ENCODE measurements at places on chromosomes 1 and 21. TPM values are rescaled to one million over a fixed set of nuclear protein-coding genes. Genes with fewer than 3 reads are reported as not detected.

The GJA9 gene
- total RNA-seq = 0.13 TPM

The ERICH3 gene
- not detected for total RNA-seq

- no peak for DNase-seq
These were observed 78.9 kb downstream of the KAZN start for GRCh38 chr1:14677292-14677971.

- peak; percentile 13 for DNase-seq
These were observed 3.7 kb downstream of the GJB4 start for GRCh38 chr1:34763142-34763781.

DNA sequence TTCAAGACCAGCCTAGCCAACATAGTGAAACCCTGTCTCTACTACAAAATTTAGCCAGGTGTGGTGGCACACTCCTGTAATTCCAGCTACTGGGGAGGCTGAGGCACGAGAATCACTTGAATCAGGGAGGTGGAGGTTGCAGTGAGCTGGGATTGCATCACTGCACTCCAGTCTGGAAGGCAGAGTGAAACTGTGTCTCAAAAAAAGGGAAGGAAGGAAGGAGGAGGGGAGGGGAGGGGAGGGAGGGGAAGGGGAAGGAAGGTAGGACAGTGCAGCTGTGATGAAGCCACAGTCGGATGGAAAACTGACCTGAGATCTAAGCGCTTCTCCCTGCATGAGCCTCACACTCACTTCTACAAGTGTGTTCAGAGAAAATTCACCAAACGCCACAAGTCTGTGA is 22.0 kb upstream of the FHAD1 start:
- DNase-seq = no peak

DNA sequence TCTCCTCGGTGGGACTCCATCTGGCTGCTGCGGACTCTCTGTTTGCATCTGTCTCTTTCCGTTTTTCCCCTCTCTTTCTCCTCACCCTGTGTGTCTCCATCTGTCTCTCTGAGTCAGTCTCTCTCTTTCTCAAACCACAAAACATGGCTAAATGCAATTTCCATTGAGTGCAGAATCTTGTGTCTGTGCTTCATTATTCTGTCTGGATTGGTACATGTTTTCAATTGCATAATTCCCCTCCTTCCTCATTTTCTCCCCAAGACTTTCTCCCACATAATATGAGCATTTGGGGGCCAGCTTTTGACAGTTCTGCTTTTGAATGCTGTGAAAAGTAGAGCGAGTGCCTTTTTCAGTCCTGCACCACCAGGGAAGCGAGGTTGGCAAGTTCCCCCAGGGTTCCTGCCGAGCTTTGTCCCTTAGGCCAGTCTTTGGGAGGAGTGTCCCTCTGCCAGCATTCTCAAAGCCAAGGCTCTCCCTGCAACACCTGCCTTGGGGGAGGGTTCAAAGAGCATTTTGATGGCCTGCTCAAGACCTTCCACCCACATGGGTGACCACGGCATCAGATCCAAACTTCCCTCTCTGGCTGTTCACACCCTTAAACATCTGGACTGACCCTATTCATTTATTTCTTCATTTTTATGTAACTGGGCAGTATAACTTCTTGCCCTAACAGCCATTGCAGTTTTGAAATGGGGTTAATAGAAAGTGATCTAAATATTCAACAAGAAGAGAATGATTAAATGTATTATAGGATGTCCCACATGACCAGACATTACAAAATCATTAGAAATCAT is 32.8 kb upstream of the SCMH1 start:
- DNase-seq = no peak

- no peak for DNase-seq
These were observed 24.9 kb downstream of the ZNF281 start for GRCh38 chr1:200384818-200385390.

GRCh38 chr1:244952280-244952933 is 88.1 kb upstream of the HNRNPU start:
- DNase-seq = no peak

DNA sequence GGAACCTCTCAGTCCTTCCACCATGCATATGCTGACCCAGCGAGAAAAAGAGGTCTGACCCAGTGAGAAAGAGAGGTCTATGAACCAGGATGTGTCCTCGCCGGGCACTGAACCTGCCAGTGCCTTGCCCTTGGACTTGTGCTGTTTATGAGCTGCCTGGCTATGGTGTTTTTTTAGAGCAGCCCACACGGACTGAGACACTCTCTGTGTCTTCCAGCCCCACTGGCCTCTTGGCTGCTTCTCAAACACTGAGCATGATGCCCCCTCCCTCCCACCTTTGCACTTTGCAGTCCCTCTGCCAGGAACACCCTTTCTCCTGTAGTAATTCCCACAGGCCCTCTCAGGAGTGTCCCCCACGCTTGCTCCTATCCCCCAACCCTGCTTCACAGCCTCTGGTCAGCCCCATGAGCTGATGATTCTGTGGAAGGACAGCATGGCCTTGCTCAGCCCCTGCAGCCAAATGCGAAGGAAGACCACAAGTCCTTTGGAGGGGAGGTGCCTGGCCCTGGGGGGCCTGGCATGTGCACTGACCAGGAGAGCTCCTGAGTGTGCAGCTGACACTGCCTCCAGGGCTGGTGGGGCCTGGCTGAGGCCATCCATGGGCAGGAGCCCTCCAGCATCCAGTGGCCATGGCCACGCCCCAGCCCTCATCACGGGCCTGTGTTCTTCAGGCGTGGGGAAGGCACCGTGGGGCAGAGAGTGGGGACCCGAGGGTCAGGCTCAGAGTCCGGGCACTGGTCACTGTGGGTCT is 23.8 kb downstream of the WNT3A start:
- DNase-seq = no peak

GRCh38 chr21:41766883-41767605 is at the start of gene RIPK4:
Gene RIPK4, minus strand, starts transcription at chr21:41767052. Its CDS starts 11 bp downstream, at chr21:41767041.
- DNase-seq = peak; percentile 76

- no peak for DNase-seq
These were observed 244.4 kb downstream of the KAZN start for GRCh38 chr1:14842891-14843290.

GRCh38 chr1:119711804-119712341 is at the start of gene PHGDH:
Gene PHGDH, plus strand, starts transcription at chr1:119711934. Its CDS starts 89 bp downstream, at chr1:119712023.
- DNase-seq = peak; percentile 76

GRCh38 chr21:36606287-36606982 is 92.5 kb upstream of the SIM2 start:
- no peak for DNase-seq

DNA sequence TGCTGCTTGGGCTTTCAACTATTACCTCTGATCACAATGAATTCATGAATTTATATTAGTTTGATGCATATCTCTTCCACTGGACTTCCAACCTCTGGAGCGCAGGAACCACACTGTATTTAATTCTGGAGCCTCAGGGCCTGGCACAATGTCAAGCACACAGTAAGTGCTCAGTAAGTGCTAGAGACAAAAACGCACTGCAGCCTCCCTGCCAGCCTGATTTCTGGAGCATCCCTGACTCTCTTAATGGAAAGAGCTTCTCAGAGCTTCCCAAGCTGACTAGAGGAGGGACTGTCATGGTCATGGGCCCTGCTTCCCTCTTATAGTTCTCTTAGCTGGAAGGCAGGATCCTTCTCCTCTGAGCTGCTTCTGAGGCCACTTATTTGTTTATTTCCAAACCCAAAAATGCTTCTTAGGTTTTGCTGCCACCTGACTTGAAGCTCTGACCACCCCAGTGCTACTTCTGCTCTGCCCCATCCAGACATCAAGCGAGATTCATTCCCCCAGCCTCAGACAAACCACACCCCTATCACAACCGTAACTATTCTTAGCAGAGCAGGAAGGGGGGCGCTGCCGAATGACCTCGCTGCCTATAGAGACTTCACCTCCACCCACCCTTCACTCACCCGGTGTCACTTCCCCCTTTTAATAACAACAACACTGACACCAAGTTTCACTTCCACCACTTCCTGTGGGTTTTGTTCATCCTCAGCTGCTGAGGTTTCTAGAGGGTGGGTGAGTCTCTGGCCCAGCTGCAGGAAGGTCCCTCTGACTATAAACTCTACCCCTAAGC is 33.6 kb downstream of the NUAK2 start:
- no peak for DNase-seq

GRCh38 chr1:34268311-34268954 is 91.7 kb downstream of the C1orf94 start:
- no peak for DNase-seq

GRCh38 chr1:68119445-68119844 is 69.0 kb upstream of the DIRAS3 start:
- no peak for DNase-seq

DNA sequence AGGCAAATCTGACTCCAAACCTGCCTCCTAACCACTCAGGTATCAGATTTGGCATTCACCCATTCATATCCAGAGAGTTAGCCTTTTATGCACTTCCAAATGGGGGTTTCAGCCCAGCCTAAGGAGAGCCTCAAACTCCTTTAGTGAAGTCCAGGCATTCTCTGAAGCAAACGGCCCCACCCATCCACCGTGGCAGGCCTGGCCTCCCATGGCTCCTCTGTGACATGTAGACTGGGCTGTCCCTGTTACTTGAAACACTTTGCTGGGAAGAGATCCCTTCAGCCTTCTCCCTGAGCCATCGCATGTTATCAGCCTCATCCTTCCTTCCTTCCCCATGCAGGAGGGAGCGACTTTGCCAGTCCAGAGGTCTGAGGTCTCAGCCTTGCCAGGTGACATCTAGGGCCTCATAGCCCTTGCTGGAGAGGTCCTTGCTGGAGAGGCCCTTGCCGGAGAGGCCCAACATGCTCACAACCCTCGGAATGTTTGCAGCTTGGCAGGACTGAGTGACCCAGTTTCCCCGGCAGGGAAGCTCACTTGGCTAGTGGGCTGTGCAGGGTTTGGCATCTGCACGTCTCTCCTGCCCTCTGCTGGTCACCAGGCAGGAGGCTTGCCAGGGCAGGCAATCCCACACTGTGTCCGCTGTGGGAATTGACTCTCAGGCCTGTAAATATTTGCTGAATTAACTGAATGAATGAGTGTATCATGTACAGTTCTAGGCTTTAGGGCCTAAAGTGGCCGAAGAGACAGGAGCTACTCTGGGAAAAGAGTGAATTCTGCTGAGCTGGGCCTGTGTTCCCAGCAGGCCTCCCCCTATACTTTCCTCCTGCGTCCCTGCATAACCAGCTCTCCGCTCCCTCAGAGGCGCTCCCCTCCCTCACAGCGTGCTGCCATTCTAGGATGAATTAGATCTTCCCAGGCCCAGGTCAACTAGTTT is 26.7 kb upstream of the RBM15 start:
- peak; percentile 59 for DNase-seq

DNA sequence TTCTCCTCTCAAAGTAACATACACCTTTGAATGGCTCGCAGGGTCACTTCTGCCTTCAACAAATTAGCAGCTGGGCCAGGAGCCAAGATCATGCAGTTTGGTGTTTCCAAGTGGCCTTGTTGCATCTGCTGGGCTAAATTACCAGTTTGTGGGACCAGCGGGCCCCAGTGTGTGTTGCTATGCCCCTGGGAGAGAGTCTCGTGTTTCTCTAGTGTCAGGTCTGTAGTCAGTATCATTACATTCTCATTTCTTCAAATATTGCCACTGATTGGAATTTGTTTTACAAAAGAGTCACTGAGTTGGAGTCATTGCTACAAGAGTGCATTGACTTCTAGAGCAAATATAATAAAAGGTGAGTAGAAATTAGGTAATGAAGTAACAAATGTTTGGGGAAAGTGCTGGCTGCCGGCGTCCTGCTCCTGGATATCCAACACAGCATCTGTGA is 35.5 kb downstream of the RHOU start:
- no peak for DNase-seq

DNA sequence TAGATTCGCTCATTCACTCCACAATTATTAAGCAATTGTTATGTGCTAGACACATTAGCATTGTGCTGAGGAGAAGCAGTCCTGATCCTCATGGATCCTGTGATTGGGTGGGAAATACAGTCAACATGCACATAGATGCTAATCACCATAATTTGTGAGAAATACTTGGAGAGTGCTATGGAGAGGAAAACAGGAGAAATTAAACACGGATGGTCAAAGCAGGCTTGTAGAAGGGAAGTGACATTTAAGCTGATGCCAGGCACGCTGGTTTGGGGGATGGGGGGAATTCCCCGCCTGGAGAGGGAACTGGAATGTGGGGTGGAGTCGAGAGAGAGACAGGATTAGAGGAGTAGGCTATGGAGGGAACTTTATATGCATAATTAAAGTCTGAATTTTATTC is 52.2 kb upstream of the L1TD1 start:
- no peak for DNase-seq

DNA sequence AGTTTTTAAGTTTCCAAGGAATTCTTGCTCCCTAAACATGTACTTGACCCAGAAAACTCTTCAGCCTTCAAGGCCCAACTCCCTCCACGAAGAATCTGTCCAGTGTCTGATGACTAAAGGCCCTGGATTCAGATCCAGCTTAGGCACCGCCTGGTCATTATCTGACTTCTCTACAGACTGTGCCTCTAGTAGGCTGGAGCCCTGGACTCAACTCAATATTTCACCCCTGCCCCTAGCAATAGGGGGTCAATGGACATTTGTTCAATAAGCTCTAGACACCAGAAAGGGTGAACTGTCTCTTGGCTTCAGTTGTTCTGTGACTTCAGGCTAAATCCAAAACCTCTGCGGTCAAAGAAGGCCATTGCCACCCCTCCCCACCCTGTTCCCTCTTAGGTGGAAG is 34.5 kb downstream of the NUAK2 start:
- no peak for DNase-seq

Data from HepG2 (cell line).